ENCODE measurements at places on chromosomes 1 and 21.

- DNase-seq: no peak
These were observed 49.6 kb upstream of the KCTD3 start for GRCh38 chr1:215517441-215517891.

DNA sequence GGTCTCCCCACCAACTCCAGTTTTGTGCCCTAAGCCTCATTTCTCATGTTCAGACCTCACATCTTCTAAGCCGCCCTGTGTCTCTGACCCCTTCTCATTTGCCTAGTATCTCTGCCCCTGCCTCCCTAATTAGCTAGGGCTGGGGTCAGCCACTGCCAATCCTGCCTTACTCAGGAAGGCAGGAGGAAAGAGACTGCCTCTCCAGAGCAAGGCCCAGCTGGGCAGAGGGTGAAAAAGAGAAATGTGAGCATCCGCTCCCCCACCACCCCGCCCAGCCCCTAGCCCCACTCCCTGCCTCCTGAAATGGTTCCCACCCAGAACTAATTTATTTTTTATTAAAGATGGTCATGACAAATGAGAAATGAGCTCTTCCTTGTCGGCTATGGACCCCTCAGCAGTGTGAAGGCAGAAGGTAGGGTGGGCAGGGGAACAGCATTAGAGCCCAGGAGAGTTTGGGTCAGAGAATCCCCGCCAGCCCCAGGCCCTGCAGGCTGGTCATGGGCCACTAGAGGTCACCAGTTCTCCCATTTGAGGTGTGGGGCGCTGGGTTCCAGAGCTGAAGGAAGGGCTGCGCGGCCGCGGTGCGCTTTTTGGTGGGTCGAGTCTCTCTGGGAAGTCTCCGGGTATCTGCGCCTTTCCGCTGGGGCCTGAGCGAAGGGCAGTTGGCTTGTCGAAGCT, 11.5 kb downstream of the ADAMTSL4 start:
- DNase-seq: peak; percentile 93

DNA sequence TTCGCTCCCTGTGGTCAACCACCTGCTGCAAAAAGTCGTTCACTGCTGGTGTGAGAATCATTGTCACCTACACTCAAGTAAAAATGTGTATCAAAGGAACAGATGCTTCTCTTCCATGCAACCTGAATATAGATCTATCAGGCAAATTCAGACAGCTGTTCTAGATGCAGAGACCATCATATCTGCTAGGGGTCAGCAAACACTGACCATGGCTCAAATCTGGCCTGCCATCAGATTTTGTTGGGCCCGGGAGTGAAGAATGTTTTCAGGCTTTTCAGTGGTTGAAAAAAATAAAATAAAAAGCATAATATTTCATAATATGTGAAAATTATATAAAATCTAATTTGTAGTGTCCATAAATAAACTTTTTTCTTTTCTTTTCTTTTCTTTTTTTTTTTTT, 199.6 kb downstream of the RGS7 start:
- no peak for DNase-seq

GRCh38 chr1:228410671-228411070, 4.0 kb upstream of the TRIM11 start:
- DNase-seq: no peak

GRCh38 chr1:15522551-15522950, 1.5 kb downstream of the CASP9 start:
- no peak for DNase-seq

- peak; percentile 21 for DNase-seq
These were observed 378.9 kb downstream of the PLPP3 start for GRCh38 chr1:56200442-56200841.

DNA sequence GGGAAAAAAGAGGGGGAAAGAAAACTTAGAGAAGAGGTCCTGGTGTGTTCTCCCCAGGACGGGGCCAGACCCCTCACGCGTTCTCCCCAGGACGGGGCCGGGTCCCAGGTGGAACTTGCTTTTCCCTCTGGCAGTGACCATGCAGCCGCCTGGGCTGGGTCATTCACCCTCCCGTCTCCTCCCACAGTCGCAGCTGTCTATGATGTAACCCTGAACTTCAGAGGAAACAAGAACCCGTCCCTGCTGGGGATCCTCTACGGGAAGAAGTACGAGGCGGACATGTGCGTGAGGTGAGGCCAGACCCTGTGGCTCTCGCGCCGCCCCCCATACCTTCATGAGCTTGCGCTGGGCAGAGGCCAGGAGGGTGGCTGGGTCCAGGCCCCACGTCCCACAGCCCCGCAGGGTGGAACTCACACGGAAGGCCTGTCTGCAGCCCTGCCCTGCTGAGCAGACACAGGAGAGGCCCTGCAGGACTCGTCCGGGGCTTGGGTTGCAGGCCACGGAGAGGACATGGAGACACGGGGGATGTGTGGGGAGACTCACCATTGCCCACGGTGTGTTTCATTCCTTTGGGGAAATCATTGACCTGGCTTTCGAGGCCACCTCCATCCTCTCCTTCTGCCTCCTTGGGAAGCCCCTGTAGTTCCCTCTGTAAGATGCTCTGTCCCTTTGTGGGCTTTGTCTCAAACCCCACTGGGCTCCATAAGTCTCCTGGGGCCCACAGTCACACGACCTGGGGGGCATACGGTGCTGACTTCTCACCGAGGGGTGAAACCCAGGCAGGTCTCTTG, 40.7 kb upstream of the TRAPPC10 start:
- no peak for DNase-seq

DNA sequence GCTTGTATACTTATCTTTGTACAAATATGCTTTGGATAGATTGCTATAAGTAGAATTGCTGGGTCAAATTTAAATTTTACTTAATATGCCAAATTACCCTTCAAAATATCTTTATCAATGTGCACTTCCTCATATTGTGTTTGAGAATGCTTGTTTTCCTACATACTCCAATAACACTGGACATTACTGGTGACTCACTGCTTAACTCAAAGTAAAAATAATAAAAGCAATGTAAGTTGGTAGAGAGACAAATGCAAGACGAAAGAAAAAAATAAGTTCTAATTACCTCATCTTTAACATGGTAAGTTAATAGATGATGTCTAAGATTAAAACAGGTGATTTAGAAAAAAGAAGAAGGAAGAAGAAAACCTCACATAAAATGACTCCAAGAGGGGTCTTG, 7.9 kb upstream of the SH3GLB1 start:
- no peak for DNase-seq

DNA sequence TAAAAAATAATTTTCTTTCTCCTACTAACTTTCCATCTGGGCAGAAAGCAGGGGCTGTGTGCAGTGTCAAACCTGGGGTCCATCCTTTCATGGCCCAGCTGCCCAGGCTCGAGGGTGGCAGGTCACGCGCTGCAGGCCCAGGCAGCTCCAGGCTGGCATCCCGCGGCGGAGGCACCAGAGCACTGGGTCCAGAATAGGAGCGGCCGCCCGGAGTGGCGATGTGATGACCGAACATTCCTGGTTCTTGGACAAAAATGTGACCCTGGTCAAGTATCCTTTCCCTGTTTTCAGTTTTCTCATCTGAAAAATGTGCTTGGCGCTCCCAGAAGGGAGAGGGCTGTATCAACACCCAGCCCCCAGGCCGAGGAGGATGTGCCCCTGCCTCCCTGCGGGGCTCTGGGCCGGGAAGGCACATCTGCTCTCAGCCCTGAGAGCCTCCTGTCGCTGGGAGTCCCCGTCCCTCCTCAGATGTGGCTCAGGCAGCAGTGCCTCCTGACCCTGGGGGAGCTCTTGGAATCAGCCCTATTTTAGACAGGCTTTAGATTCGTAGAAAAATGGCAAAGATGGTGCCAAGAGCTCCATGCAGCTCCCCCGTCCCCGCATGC, 29.3 kb downstream of the SLX9 start:
- no peak for DNase-seq

Data from BE2C (cell line).